Kidney epithelial cell (primary cell): ENCODE measurements at places on chromosomes 3 and 15. TPM values are rescaled to one million over a fixed set of nuclear protein-coding genes. Genes with fewer than 3 reads are reported as not detected.

Gene RLBP1
- not detected in 2 replicates for total RNA-seq

Gene SLC27A2
- 7.8 and 7.9 TPM in 2 replicates for total RNA-seq

Gene SLC24A5
- total RNA-seq: not detected in 2 replicates

Gene ARNT2
- 21.6 and 22.9 TPM in 2 replicates for total RNA-seq

Gene REC114
- not detected in 2 replicates for total RNA-seq

Gene RBMS3
- total RNA-seq: 18.4 and 23.7 TPM in 2 replicates

Gene MED12L
- 1.3 and 1.8 TPM in 2 replicates for total RNA-seq

Gene MANF
- total RNA-seq: 115 and 133 TPM in 2 replicates

Gene TUSC7
- not detected in 2 replicates for total RNA-seq

Gene PPP1R2
- total RNA-seq: 50.8 and 70.5 TPM in 2 replicates

Gene ERICH6
- total RNA-seq: 0.07 TPM in 1 of 2 replicates, not detected in the other

Gene ISLR2
- total RNA-seq: 1.0 and 1.2 TPM in 2 replicates

Gene GNAT1
- total RNA-seq: not detected in 2 replicates

Gene ZKSCAN7
- 5.3 and 6.9 TPM in 2 replicates for total RNA-seq
